ENCODE measurements at places on chromosomes 3 and 15.

GRCh38 chr3:167318996-167319615 lies 61.0 kb downstream of the ZBBX start:
- no peak for DNase-seq

GRCh38 chr15:92109191-92109873 lies 255.8 kb downstream of the SLCO3A1 start:
- DNase-seq, result peak; percentile 17

DNA sequence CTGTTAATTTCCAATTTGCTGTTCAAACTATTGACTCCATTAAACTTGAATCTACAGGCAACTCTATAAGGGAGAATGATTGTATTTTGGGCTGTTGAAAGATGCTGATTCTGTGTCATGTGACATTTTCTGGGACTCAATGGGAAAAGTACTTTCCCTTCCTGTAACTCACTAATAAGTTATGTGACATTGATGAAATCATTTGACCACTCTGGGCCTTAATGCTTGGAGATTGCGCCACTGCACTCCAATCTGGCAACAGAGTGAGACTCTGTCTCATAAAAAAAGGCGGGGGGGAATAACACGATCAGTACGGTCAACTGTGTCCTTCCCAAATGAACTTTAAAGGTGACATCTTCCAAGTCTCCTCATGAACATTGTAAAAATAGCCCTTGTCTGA lies 215.2 kb upstream of the SGO1 start:
- DNase-seq, result no peak

GRCh38 chr15:82044373-82045178 lies 1.2 kb downstream of the MEX3B start:
- DNase-seq, result no peak

DNA sequence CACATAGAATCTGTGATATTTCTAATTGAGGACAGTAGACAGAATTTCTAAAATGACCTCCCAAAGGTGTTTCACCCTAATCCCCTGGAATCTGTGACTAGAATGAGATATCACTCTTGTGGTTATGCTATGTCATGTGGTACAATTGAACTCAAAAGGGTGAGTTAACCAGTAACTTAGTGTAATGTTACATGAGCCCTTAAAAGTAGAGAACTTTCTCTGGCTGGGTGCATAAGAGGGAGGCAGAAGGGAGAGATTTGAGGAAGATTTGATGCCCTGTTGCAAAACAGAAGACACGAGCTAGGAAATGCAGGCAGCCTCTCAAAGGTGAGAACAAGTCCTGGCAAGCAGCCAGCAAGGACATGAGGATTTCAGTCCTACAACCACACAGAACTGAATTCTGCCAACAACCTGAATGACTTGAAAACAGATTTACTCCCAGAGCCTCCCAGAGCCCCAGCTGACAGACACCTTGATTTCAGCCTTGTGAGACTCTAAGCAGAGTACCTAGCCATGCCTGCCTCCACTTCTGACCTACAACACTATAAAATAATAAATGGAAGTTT lies 160.3 kb downstream of the MTHFS start:
- DNase-seq, result no peak

GRCh38 chr15:33516563-33516962 lies 205.8 kb downstream of the RYR3 start:
- DNase-seq, result no peak

- DNase-seq, result no peak
Measured at GRCh38 chr15:86432861-86433260, 353.2 kb downstream of the AGBL1 start.

GRCh38 chr15:94893091-94893490 lies 661.7 kb downstream of the MCTP2 start:
- DNase-seq, result no peak

- no peak for DNase-seq
Measured at GRCh38 chr3:150302246-150302645, 105.9 kb upstream of the TSC22D2 start.

- no peak for DNase-seq
Measured at GRCh38 chr3:99163314-99163713, 261.8 kb upstream of the DCBLD2 start.

- DNase-seq, result no peak
Measured at GRCh38 chr3:54535619-54536018, 392.2 kb downstream of the LRTM1 start.

DNA sequence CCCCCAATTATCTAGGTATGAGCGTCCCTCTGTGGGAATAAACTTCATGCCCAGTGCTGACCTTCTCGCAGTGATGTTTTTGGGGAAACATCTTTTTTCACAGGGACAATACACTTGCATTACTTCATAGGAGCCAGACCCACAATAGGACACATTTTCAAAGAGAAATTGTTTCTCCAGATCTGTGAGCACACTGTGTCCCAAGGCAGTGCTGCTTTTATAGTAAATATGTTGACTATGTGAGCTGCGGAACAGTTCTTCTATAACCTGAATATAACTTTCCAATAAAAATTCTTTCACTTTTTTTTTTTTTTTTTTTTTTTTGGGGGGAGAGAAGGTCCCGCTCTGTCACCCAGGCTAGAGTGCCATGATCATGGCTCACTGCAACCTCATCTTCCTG lies 17.4 kb upstream of the THSD4 start:
- DNase-seq, result no peak

DNA sequence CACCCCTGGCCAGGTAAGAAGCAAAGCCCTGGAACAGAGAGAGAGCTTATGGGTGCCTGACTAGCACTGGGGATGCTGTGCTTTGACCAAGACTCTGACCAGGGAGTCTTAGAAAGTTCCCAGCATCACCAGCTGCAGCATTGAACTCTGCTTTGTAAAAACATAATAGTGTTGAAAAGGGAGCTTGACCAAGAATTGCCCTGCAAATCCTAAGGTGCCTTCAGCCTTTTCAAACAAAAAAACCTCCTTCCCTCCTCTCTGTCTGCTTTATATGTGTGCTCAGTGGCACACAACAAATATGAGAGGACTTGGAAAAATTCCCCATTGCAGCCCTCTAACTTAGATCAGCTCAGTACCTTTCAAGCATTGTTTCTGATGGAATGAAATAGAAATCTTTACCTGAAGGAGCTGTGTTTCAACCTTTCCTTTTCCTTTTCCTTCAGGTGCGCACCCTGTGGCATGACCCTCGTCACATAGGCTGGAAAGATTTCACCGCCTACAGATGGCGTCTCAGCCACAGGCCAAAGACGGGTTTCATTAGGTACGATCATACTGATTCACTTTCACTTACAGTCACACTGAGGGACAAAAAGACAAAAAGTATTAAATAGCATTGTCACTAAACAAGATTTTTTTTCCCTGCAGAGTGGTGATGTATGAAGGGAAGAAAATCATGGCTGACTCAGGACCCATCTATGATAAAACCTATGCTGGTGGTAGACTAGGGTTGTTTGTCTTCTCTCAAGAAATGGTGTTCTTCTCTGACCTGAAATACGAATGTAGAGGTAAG lies 13.0 kb downstream of the THBS1 start:
- DNase-seq, result no peak

DNA sequence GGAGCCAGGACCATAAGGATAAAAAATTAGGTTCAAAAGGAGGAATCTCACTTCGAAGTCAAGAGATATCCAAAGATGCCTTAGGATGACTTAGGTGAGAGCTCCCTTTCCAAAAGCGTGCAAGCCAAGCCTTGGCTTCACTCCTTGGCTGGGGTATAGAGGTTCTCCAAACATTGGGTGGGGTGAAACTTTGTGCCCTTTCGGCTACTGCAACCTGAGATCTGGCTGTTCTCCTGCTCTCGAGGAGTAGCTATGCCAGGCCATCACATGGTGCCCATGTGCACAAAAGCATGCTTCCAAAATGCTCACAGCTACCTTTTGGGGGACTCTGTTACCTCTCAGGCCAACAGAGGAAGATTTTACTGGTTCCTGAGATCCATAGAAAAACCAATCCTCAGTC lies 373.8 kb downstream of the EPHB1 start:
- DNase-seq, result no peak

- peak; percentile 83 for DNase-seq
Measured at GRCh38 chr3:85360742-85361387, 402.1 kb downstream of the CADM2 start.

- no peak for DNase-seq
Measured at GRCh38 chr15:78937132-78937739, 7.6 kb downstream of the CTSH start.

DNA sequence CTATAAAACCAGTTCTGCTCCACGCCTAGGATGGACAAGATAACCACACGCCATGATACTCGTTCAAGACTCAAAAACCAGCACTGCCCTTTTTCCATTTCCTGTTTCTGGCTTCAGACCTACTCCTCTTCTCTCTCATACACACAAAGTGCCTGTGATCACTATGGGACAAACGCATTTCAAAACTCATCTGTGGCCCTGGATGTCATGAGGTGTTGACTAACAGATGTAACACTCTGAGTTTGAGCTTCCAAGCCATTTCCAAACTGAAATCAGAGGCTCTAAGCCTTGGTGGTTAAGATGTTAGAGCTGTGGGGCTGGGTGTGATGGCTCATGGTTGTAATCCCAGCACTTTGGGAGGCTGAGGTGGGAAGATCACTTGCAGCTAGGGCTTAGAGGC lies 55.7 kb upstream of the LMOD3 start:
- DNase-seq, result no peak

- no peak for DNase-seq
Measured at GRCh38 chr3:10284496-10284895, 8.3 kb downstream of the GHRL start.
